ENCODE measurements at places on chromosomes 2 and 18. TPM values are rescaled to one million over a fixed set of nuclear protein-coding genes. Genes with fewer than 3 reads are reported as not detected.

CRYGD gene
- total RNA-seq, result not detected

MXD1 gene
- 1.8 TPM for total RNA-seq

PFN4 gene
- 1.0 TPM for total RNA-seq

TMEM182 gene
- total RNA-seq, result 3.6 TPM

CGREF1 gene
- total RNA-seq, result 8.5 TPM

FOXI3 gene
- total RNA-seq, result not detected

XIRP2 gene
- total RNA-seq, result not detected

CNTNAP5 gene
- not detected for total RNA-seq

CDH2 gene
- total RNA-seq, result 38.1 TPM

PDE1A gene
- 0.14 TPM for total RNA-seq

FASTKD2 gene
- total RNA-seq, result 33.7 TPM

SLC19A3 gene
- total RNA-seq, result 2.9 TPM

TMEM178A gene
- total RNA-seq, result not detected

CCDC178 gene
- total RNA-seq, result not detected

AP1S3 gene
- total RNA-seq, result 35.4 TPM

CFAP210 gene
- total RNA-seq, result 0.18 TPM

ITGA4 gene
- total RNA-seq, result 1.1 TPM

ESPNL gene
- total RNA-seq, result 0.43 TPM

ABCG8 gene
- total RNA-seq, result not detected

GPR35 gene
- 1.1 TPM for total RNA-seq

EVX2 gene
- not detected for total RNA-seq
